GM04504 (cell line): ENCODE measurements at places on chromosomes 7 and 10.

DNA sequence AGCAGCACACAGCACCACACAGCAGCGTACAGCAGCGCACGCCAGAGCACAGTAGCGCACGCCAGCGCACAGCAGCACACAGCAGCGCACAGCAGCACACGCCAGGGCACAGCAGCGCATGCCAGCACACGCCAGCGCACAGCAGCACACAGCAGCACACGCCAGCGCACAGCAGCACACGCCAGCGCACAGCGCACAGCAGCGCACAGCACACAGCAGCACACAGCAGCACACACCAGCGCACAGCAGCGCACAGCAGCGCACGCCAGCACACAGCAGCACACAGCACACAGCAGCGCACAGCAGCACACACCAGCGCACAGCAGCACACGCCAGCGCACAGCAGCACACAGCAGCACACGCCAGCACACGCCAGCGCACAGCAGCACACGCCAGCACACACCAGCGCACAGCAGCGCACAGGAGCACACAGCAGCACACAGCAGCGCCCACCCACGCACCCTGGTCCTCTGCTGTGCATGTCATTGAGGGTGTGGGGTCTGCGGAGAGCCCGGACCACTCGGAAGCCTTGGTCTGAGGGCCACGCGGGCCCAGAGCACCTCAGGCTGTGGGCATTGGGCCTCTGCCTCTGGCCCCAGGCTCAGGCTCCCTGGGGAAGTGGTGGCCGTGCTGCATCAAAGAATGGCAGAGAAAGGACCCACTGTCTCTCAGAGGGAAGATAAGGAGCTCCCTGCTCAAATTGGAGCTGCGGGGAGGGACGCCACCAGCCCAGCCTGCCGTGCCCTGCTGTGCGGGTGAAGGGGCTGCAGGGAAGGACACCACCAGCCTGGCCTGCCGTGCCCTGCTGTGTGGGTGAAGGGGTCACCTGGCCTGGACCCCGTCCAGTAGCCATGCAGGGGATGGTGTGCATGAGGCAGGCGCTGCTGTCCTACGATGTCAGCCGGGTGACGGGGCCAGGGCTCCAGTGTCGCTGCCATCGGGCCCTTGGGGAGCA, 27.5 kb upstream of the GPR146 start:
- DNase-seq, result no peak

- no peak for DNase-seq
Measured at GRCh38 chr7:27714831-27715444, 25.0 kb upstream of the TAX1BP1 start.

- no peak for DNase-seq
Measured at GRCh38 chr7:155576416-155576815, 30.1 kb upstream of the CNPY1 start.

DNA sequence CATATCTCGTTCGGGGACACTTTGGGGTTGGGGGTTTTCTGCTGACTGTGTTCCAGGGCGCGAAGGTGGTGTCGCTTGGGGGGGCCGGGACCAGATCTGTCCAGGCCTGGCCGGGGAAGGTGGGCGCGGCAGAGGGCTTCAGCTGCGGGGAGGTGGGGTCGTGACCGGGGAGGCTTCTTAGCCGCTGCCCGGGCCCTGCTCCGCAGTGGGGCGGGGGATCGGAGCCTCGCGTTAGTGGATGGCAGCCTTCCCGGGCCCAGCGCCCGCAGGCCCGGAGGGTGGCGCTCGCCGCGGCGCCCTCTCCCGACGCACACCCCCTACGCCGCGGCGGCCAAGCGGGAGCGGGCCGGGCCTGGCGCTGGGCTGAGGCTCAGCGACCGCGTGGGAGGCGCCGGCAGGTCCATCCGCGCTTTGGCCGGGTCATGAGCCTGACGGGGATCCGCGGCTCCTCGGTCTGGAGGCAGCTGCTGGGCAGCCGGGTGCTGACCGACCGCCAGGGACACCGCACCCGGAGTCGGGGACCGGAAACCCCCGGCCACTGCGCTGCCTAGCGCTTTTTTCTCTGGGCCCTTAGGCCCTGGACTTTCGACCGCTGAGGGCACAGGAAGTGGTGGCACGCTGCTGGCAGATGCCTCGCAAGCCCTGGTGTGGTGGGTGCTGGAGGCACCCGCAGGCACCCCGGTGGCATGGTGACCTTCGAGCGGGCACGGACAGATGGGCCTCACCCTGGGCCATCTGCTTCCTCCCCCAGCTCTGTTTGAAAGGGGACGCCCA, 1.2 kb downstream of the AGAP3 start:
- DNase-seq, result no peak

GRCh38 chr7:121547544-121548092, 151.5 kb upstream of the FAM3C start:
- peak; percentile 23 for DNase-seq
